ENCODE measurements at places on chromosomes 11 and 22. TPM values are rescaled to one million over a fixed set of nuclear protein-coding genes. Genes with fewer than 3 reads are reported as not detected.

MIAT gene
- 0.39 TPM for total RNA-seq

E2F8 gene
- total RNA-seq: 4.7 TPM

RCOR2 gene
- total RNA-seq: 2.1 TPM

FGF3 gene
- not detected for total RNA-seq

SLC35E4 gene
- 8.2 TPM for total RNA-seq

CCDC73 gene
- total RNA-seq: not detected

MAPK1 gene
- total RNA-seq: 35.4 TPM

OR5T1 gene
- not detected for total RNA-seq

MRPL48 gene
- total RNA-seq: 98.2 TPM

RIC3 gene
- total RNA-seq: not detected

GVQW3 gene
- total RNA-seq: 3.6 TPM

C11orf42 gene
- total RNA-seq: not detected

OR2AG1 gene
- not detected for total RNA-seq

SLC7A4 gene
- total RNA-seq: not detected

SEPTIN5 gene
- total RNA-seq: 8.2 TPM

CARNS1 gene
- total RNA-seq: not detected

ARHGEF17 gene
- 9.1 TPM for total RNA-seq

MRGPRX3 gene
- not detected for total RNA-seq

SCARF2 gene
- 6.1 TPM for total RNA-seq

SMCO4 gene
- total RNA-seq: 7.2 TPM

CLDN5 gene
- total RNA-seq: not detected

ROBO4 gene
- 9.6 TPM for total RNA-seq

MMP12 gene
- not detected for total RNA-seq

C11orf97 gene
- not detected for total RNA-seq

PLEKHA7 gene
- total RNA-seq: not detected

MISFA gene
- 0.60 TPM for total RNA-seq

OR5P2 gene
- total RNA-seq: not detected

OR6M1 gene
- total RNA-seq: not detected

XKR3 gene
- total RNA-seq: not detected

AIFM3 gene
- 0.39 TPM for total RNA-seq

BEST1 gene
- 0.10 TPM for total RNA-seq

NEFH gene
- 0.20 TPM for total RNA-seq

SYCE3 gene
- total RNA-seq: not detected

GGTLC3 gene
- total RNA-seq: not detected

APLNR gene
- total RNA-seq: not detected

PRODH gene
- total RNA-seq: not detected

MPPED2 gene
- not detected for total RNA-seq

AP1B1 gene
- 48.8 TPM for total RNA-seq

SPINDOC gene
- total RNA-seq: 12.1 TPM

FOSL1 gene
- 158 TPM for total RNA-seq

C11orf52 gene
- total RNA-seq: not detected

TTLL8 gene
- not detected for total RNA-seq

OR51G2 gene
- total RNA-seq: not detected

SCN3B gene
- not detected for total RNA-seq

SCN4B gene
- not detected for total RNA-seq

GNAZ gene
- total RNA-seq: 1.4 TPM

FGF19 gene
- not detected for total RNA-seq

ABCC8 gene
- total RNA-seq: not detected

MS4A1 gene
- total RNA-seq: not detected

SPON1 gene
- total RNA-seq: 0.10 TPM

YPEL1 gene
- 1.8 TPM for total RNA-seq

TEAD1 gene
- 51.6 TPM for total RNA-seq

SLN gene
- not detected for total RNA-seq

HTR3B gene
- total RNA-seq: not detected

RHOD gene
- 3.1 TPM for total RNA-seq

APOL4 gene
- total RNA-seq: 0.20 TPM

PNPLA3 gene
- total RNA-seq: 7.6 TPM
